Omental fat pad (tissue), 4 donors: ENCODE measurements at places on chromosomes 3 and 15.
A peak's percentile ranks its signal among the peaks of the same experiment; 100 is the strongest.

GRCh38 chr3:186619787-186620212, 6.9 kb downstream of the AHSG start:
- DNase-seq: no peak

DNA sequence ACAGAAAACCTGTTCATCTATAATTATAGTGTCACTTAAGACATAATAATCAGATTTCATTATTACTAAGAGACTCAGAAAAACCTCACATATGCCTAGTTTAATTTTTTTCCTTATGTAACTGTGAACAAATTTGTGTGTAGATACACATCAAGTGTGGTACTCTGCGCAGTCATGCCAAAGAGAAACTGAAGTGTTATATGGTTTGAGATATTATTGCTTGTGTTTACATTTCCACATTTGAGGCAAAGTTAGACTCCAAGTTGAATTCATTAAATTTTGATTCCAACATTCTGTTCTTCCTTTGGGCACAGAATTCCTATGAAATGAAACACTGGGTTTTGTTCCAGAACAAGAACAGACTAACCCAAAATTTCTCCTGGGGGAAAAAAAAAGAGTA, 2.2 kb downstream of the MBNL1 start:
- DNase-seq: no peak

DNA sequence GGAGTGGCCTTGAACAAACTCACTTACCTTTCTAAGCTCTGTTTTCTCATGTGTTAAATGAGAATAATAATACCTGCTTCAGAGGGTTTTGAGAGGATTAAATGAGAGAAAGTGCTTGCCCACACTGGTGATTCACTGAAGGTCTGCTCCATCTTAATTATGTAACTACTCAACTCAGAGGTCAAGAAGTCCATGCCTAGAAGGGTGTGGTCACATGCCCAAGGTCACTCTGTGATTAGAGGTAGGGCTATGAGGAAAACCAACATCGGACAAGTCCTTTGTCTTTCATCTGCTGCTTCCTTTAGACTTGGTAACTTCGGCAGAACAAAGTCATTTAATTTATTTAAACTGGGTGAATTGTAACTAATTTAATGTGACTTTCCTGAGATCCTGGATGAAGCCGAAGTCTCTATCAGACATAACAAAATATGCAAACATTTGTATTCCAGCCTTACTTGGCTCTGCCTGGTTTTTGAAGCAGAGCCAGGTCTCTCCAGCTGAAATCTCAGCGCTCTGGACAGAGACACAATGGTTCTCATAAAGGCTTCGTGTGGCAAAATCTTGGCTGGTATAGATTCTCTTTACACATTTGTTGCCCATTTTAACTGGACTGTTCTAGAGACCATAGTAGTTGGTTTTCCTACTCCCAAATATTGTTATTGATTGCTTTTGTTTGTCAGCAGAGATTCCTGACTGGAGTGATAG, 3.0 kb downstream of the CHRNA7 start:
- no peak for DNase-seq

- no peak for DNase-seq
These were observed 186.0 kb downstream of the NLGN1 start for GRCh38 chr3:173583496-173583895.

DNA sequence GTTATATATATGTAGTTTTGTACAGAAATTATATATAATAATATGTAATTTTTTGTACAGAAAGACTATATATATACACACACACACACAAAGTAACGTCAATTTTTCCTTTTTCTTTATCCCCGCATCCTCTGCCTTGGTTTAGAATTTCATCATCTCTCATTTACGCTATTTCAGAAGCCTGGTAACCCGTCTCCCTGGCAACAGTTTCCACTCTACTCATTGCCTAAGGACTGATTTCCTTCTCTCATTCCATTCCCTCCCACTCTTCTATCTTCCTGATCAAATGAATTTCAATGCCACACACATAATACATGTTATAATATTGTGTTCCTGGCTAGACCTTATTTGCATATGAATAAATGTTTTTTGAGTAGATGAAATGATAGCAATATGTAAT, 47.8 kb upstream of the NDN start:
- no peak for DNase-seq

DNA sequence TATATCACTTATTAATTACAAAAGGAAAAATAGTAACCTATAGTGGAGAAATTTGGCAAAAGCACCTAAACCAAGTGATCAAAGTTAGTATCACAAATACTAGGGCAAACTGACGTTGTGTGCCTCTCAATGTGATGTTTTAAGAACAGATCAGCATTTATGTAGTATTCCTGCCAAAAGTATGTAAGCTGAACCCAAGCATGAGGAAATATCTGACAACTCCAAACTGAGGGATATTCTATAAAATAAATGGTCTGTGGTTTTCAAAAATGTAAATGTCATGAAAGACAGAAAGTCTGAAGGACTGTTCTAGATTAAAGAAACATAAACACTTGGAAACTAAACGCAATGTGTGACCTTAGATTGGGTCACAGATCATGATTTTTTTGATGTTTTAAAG, 34.3 kb upstream of the PIK3CA start:
- no peak for DNase-seq

GRCh38 chr3:69051756-69052471, at the start of gene TMF1:
Gene TMF1, minus strand, starts transcription at chr3:69052333. Its CDS starts 247 bp downstream, at chr3:69052086.
- DNase-seq: peak; percentile 98

GRCh38 chr3:15932348-15933300, 134.8 kb upstream of the ANKRD28 start:
- DNase-seq: no peak

- DNase-seq: no peak
These were observed 96.1 kb downstream of the MCTP2 start for GRCh38 chr15:94327356-94327936.

- no peak for DNase-seq
These were observed 60.6 kb upstream of the IL12A start for GRCh38 chr3:159928071-159928491.

GRCh38 chr3:18937574-18937973, 210.7 kb upstream of the KCNH8 start:
- DNase-seq: no peak

- no peak for DNase-seq
These were observed 18.4 kb downstream of the THOC7 start for GRCh38 chr3:63845215-63845614.
